Stimulated activated CD8-positive, alpha-beta memory T cell treated with anti-CD3 and anti-CD28 coated beads, Interleukin-2, amount 100 ng/mL, for 48 hours (primary cell): ENCODE measurements at places on chromosomes 11 and 22.

GRCh38 chr11:125086633-125087296, 23.7 kb downstream of the SLC37A2 start:
- DNase-seq = no peak

GRCh38 chr22:39381009-39381755, 18.4 kb upstream of the TAB1 start:
- no peak for DNase-seq

DNA sequence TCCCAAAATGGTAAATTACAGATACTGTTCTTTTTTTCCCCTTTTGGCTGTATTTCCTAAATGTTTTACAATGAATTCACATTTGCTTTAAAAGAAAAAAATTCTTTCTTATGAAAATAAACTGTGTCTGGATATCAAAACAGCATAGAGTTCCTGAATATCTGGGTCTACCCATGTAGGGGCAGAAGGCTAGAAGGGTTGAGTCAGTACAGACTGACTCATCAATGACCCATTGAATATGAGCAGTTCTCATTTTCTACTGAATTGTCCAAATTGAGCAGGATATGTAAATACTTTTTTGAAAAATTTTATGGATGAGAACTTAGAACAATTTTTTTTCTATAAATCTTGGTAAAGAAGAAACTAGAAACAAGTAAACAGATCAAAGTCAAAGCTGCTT, 16.3 kb upstream of the C11orf87 start:
- DNase-seq = no peak

DNA sequence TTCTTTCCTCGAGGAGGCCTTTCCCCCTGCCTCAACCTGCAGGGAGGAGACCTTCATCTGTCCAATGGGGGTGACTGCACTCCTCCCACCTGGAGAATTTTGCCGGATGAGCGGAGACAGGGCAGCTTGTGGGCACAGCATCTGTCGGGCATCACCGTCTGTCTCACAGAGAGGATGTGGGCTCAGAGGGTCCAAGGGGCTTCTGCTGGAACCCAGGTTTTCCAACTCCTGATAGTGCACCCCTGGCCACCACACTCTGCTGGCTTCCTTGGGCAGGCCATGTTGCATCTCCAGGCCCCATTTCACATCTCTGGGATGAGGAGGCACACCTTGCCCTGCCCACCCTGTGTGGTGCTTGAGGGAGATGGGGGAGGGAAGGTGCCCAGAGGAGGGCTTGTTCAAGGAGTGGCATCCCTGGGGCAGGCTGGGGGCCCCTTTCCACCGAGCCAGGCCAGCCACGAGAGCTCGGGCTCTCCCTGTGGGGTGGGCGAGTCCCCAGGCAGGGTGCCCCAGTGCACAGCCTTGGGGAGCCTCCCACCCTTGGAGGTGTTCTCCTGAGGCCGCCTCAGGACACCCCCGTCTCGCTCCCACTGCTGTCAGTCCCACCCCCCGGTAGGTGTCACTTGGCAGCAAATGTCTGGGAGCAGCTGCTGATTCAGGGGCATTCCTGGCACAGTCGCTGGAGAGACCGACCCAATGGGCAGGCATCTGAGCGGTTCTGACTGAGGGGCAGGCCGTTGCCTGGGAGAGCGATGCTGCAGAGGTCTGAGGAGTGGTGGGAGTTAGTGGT, 84.2 kb downstream of the MORC2 start:
- DNase-seq = no peak

- no peak for DNase-seq
Measured at GRCh38 chr11:111992206-111992855, 32.9 kb upstream of the DLAT start.

GRCh38 chr22:38012604-38013072, 28.3 kb upstream of the SOX10 start:
- no peak for DNase-seq
